Activated CD8-positive, alpha-beta T cell treated with anti-CD3 and anti-CD28 coated beads for 36 hours (primary cell): ENCODE measurements at places on chromosomes 12 and 14. TPM values are rescaled to one million over a fixed set of nuclear protein-coding genes. Genes with fewer than 3 reads are reported as not detected.

DNA sequence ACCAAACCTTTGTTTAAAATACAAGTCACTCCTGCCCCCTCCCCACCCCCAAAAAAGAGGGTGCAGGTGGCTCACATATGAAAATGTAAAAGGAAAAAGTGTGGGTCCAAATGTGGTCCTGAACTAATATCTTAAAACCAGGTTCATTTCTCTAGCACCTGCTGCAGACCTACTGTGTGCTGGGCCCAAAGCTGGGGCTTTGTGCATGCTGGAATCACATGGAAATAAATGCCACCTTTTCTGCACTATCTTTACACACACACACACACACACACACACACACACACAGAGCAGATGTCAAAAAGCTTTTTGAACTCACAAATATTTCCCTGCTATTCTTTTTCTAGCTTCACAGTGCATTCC is 3.2 kb upstream of the BCL11B start:
- peaks cover 33% of the 10 kb centered on the region for H3K4me1 ChIP-seq
- peak; percentile 33 for DNase-seq
- peak overlapping the region; percentile 81 for H3K4me3 ChIP-seq
- peaks cover 2% of the 10 kb centered on the region for H3K27me3 ChIP-seq
- peaks cover 4% of the 10 kb centered on the region for H3K36me3 ChIP-seq
- no peak overlapping the region for H3K27ac ChIP-seq

GRCh38 chr14:77319422-77319821 is 1.3 kb downstream of the POMT2 start:
- peaks cover 18% of the 10 kb centered on the region for H3K4me1 ChIP-seq
- H3K27me3 ChIP-seq, result no peaks in the 10 kb centered on the region
- no peak for DNase-seq
- H3K36me3 ChIP-seq, result no peaks in the 10 kb centered on the region
- H3K27ac ChIP-seq, result no peak overlapping the region

- peaks cover 32% of the 10 kb centered on the region for H3K27me3 ChIP-seq
- H3K4me3 ChIP-seq, result no peak overlapping the region
- no peak overlapping the region for H3K27ac ChIP-seq
- H3K36me3 ChIP-seq, result no peaks in the 10 kb centered on the region
- H3K4me1 ChIP-seq, result no peaks in the 10 kb centered on the region
Measured at GRCh38 chr12:118982302-118982701, 961 bp downstream of the SRRM4 start.

ANKS1B gene
- 0.54 TPM for total RNA-seq
